ENCODE measurements at places on chromosomes 4 and X.

DNA sequence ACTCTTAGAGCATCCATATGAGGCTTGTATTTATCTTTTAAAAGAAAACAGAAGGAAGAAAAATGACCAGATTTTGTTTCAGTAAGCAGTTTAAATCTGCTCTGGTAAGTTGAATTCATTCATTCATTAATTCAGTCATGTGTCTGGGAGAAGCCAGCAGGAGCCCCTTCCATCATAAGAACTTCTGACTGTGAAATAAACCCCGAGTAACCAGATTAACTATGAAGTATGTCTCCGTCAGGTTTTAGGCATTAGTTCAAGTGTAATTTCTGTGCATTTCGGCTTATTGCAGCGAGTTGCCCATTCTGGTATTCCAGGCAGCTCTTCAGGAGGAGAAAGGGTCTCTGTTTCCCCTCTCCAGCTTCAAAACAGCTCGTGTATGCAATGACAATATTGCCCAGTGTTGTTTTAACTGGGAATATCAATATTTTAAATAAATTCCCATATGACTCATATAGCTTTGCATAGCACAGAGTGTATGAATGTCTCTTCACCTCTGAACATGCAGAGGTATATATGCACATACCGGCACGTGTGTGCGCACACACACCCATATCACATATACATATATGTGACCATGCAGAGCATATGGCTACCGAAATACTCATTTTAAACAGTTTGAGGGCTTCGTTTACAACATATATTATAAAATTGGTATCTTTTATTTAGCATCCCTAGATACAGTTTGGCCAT is 255.3 kb downstream of the BCOR start:
- no peak for DNase-seq

DNA sequence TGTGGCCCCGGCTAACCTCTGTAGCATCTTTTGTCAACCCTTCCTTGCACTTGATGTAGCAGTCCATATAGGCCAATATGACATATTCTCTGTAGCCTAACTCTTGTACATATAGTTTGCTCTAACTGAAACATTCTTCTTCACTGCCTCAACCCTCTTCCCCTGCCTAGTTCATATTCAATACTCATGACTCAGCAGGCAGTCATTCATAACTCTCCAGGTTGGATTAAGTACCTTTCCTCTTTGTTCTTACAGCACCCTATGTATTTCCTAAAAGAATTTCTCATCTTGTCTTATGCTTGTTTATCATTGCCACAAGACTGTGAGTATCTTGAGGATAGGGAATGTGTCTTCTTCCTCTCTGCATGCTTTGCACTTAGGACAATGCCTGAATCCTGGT is 76.9 kb downstream of the TMLHE start:
- no peak for DNase-seq

GRCh38 chr4:24570172-24570571 is 14.2 kb downstream of the DHX15 start:
- DNase-seq = no peak

DNA sequence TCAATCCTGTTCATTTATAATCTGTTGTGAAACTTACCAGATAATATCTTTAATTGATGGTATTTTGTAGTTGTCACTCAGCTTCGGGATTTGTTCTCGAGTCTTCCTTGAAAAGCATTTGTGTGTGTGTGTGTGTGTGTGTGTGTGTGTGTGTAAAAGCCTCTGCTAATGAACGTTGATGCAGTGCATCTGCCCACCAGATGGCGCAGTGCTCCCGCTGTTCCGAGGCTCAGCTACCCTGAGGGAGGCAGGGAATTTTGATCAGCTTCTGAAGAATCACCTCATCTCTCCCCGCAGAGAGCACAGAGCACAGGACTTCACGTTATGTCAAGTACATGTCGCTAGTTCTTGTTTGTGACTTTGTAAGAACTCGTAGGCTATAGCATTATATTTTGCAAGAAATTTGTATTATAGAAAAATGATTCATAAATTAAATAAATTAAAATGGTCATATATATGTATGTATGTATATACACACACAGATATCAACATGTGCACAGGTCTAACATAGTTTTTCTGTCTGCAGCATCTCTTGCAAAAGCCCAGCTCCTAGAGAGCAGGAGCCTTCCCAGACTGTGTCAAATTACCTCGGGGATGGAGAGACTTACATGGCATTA is 316.7 kb upstream of the IGFBP7 start:
- DNase-seq = peak; percentile 55

- DNase-seq = no peak
These were observed 293.1 kb downstream of the TENM3 start for GRCh38 chr4:182536221-182536811.

GRCh38 chr4:113043591-113043990 is 5.9 kb upstream of the ANK2 start:
- no peak for DNase-seq

DNA sequence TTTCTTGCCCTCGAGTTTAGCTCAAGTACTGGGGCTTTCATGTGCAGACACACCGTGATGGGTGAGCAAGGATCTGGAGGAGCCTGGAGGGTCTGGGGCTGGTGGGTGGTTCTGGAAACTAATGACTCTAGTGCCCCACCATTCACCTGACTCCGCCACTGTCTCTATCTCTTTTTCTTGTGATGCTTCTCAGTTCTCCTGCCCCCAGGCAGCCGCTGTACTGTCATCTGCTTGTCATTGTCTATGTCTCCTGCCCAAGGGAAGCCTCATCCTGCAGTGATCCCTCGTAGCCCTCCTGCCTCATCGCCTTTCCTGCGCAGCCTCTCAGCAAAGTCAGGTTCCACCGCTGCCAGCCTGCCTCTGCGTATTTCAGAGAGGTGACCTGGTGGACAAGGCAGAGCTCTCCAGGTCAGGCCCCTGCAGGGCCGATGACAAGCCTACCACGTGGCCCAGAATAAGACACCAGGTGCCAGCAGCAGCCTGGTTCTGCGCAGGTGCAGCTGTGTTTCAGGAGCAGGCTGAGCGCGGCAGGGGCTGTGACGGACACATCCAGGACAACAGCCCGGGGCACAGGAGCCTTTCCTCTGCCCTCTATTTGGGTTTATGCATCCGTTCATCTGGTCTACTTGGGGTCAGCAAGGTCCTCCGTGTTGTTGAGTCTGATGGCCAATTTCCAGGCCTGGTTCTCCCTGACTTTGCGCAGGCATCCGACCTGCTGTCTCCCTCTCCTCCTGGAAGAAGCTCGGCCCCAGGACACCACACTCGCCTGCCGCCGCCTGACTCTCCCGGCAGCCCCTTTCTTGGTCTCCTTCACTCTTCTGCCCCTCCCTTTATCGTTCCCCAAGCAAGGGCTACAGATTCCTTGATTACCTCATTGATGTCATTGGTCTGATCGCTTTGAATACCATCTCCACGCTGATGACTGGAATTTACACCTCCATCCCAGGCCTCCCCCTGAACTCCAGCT is 30.9 kb upstream of the CDKN2AIP start:
- DNase-seq = no peak

DNA sequence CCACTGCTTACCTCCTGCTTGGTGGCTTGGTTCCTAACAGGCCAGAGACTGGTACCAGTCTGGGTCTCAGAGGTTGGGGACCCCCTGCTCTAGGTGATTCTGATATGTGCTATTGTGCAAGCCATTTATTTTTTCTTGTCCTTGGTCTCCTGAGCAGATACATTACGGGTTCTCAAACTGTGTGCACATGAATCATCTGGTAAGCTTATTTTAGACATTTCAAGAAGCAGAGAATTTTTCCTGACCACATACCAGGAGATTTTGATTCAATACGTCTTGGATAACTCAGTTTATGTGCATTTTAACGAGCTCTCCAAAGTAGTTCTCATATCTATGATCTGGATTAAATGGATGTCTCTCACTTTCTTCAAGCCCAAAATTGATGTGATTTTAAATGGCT is 77.2 kb downstream of the FHIP1A start:
- DNase-seq = no peak

- DNase-seq = no peak
These were observed 6.3 kb downstream of the MAGED1 start for GRCh38 chrX:51899741-51900140.

DNA sequence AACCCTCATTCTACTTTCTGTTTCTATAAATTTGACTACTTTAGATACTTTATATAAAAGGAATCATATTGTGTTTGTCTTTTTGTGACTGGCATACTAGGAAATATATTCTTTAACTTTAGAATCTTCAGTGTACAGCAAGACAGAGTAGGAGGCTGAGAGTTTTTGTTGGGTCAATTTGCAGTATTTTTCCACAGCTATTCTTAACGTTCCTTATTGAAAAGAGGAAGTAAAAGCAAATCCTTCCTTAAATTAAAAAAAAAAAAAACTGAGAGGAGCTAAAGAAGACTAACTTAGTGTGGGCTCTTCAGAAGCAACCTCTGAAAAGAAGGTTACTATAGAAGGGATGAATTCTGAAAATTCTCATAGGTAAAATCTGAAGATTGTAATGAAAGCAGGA is 1194.6 kb downstream of the ADGRL3 start:
- DNase-seq = no peak

GRCh38 chr4:77566148-77566547 is 39.5 kb upstream of the CXCL13 start:
- no peak for DNase-seq

DNA sequence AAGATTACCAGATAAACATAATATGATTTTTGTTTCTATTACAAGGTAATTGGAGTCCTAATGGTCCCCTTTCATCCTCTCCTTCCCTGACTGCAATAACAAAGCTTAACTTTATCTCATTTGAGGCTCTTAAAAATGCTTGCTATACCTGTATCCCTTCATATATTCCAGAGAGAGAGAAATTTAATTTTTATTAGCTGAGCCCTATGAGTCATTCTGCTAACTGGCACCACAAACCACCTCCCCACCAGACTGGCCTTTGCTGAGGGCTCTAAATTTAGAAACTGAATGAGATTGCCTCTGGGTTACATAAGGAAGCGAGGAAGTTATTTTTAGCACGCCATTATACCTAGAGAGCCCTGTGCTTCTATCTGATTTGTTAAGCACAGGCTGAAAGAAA is 27.4 kb downstream of the CBLL2 start:
- no peak for DNase-seq

- no peak for DNase-seq
These were observed 50.0 kb downstream of the CLCN5 start for GRCh38 chrX:49972328-49972860.

- peak; percentile 16 for DNase-seq
These were observed 256.3 kb downstream of the CENPC start for GRCh38 chr4:67288964-67289363.

GRCh38 chr4:120611092-120611491 is 311.4 kb downstream of the PRDM5 start:
- no peak for DNase-seq

Measured in GM10248 (cell line).